Foreskin fibroblast (primary cell): ENCODE measurements at places on chromosomes 16 and 17.
A peak's percentile ranks its signal among the peaks of the same experiment; 100 is the strongest.

DNA sequence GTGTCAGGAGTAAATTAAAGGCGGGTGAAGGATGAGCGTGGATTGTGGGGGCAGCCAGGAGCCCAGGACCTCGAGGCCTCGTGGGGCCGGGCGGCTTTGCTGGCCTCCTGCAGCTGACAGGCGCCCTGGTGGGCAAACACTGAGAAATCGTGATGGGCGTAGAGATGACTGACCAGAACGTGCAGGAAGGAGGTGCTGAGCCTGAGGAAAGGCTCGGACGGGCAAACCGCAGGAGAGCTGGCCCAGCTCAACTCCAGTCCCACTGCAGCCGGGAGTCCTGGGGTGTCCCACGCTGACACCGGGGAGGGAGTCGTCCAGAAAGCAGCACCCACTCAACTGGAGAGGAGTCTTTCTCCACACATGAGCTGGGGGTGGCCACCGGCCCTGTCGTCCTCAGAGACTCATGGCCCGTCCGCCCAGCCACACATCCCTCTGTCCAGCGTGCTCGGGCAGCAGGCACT, 36.9 kb downstream of the METRNL start:
- no peak for DNase-seq

GRCh38 chr17:61981323-61981722, 53.5 kb upstream of the INTS2 start:
- DNase-seq = no peak

- DNase-seq = no peak
Measured at GRCh38 chr16:29012913-29013553, 28.2 kb downstream of the LAT start.

GRCh38 chr17:78112518-78113471, 15.8 kb downstream of the TMC6 start:
- peak; percentile 29 for DNase-seq

GRCh38 chr16:85613604-85614337, 649 bp downstream of the GSE1 start:
- DNase-seq = peak; percentile 56
